ENCODE measurements at places on chromosomes 7 and 10.

GRCh38 chr7:110400411-110400810 lies 690.5 kb upstream of the LRRN3 start:
- no peak for DNase-seq

- DNase-seq, result no peak
Observed at GRCh38 chr7:130397758-130398073, 17.4 kb downstream of the CPA1 start.

DNA sequence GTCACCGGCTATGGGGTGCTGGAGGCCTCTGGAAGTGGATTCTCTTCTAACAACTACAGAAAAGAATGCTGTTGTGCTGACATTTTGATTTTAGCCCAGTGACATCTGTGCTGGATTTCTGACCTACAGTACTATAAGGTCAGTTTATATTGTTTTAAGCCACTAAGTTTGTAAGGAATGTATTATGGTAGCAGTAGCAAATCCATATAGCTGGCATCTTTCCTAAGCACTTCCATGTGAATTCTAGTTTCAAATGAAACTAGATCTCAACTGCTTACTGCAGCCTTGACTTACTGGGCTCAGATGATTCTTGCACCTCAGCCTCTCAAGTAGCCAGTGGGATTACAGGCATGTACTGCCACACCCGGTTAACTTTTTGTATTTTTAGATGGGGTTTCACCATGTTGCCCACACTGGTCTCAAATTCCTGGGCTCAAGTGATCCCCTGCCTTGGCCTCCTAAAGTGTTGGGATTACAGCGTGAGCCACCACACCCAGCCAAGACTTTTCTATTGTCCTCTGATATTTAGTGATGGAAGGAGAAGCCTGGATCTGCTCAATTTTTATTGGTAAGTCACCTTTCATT lies 414.0 kb downstream of the PHTF2 start:
- no peak for DNase-seq

DNA sequence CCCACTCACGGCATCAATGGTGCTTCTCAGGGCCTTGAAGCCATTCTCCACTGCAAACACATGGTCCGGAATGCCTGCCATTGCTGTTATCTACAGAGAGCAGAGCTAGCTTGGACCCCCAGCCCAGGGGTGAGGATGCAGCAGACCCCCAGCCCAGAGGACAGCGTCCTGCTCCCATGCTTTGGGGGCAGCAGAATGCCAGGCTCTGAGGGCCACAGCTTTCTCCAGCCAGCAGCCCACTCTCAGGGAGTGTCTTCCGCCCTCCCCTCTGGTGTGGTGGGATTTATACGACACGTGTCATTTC lies 48.1 kb upstream of the MSMB start:
- no peak for DNase-seq

DNA sequence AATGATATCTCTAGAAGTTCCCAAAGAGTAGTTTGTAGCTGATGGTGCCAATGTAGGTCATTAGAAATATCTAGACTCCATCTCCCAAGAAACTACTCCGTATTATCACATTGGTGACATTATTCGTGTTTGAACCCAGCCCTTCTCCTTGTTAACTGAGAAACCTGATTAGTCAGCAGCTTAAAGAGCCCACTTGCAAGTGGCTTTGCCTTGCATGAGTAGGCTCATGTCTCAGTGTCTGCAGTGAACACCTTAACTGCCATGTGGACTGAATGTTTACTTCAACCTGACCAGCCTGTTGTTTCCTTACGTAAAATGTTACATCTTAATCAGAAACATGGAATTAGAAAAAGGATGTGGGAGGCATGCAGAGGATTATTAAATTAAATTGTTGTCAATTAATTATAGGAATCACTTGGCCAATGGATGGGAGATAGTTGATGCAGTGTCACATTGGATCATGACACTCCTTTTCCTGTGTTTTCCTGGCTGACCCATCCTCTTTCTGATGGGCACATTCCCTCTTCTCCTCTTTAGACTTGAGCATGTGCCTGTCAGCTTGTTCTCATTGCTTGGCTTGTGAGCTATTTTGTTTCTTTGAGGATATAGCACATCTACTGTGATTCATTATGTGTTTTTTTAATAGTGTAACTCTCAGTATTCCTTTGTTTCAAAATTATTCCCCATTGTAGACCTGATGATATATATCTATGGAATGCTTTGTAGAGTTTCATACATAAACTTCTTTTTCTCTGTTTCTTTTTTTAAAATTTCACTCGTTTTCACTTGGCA lies 18.0 kb downstream of the STARD3NL start:
- DNase-seq, result no peak

DNA sequence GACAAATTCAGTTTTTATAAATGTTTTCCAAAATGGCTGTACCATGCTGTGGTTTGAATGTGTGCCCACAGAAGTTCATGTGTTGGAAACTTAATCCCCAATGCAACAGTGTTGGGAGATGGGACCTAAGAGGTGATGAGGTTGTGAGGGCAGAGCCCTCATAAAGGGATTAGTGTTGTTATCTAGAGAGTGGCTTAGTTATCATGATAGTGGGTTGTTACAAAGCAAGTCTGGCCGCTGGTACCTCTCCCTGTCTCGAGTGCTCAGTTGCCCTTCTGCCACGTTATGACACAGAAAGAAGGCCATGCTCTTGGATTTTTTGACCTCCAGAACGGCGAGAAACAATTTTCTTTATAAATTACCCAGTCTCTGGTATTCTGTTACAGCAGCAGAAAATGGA lies 119.0 kb downstream of the BTAF1 start:
- DNase-seq, result no peak

DNA sequence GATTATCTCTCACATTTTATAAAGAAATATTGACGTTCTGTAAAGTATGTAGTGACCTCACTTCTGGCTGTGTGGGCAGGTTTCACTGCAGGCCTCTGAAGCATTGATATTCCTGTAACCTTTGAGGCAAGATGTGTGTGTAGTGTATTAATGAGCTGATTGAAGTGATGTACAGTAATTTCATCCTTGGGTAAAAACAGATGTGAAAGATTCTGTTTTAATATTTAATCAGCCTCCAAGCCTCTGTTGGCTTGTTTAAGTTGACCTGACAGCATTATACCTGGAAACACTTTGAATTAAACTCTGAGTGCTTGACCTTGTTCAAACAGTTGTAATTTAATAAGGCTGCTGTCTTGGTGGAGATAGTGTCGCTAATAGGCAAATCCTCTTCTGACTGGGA lies 74.9 kb downstream of the KAT6B start:
- no peak for DNase-seq

DNA sequence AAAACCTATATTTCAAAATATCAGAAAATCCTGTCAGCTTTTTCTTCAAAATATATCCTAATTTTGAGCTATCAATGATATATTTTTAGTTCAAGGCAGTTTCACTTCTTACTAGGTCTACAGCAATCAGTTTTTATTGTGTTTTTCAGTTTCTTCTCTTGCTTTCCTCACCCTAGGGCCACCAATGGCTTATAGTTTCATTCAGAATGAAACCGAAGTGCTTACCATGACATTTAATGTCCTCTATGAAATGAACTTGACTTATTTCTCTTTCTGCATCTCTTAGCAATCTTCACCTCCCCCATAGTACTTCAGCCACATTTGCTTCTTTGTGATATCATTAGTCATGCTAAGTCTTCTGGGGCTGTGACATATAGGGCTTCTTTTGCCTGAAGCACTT lies 100.3 kb downstream of the ARL5B start:
- DNase-seq, result no peak

DNA sequence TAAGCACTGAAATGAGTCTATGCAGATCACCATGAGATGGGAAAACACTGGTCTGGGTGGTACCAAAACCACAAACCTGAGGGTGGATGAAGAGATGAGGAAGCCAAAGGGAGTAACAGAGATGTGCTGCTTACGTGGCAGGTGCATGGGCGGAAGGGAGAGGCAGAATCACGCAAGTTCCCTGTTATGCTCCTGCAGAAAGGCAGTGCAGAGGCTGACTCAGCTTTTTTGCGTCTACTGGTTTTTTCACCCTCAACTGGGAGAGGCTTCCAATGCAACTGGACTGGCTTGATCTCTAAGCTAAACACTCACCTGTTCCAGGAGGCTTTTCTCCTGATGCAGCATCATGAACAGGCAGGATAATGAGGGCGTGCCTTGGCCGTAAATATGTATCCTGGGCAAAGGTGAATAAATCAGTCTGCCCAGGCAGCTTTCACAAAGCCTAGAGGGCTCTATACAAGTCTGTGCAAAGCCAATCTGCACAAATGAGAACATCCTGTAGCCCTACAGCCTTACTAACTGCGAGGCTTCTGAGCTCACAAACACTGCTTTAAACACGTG lies 95.4 kb upstream of the AFAP1L2 start:
- no peak for DNase-seq

DNA sequence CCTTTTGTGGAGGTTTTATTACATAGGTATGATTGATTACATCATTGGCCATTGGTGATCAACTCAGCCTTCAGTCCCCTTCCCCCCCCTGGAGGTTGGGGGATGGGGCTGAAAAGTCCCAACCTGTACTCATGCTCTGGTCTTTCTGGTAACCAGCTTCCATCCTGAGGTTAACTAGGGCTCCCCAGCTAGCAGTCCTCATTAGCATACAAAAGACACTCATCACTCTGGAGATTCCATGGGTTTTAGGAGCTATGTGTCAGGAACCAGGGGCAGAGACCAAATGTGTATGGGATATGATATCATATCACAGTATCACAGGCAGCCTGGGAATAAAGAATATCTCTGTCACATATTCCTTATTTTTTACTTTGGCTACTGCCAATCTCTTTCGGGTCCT lies 13.6 kb downstream of the CCSER2 start:
- DNase-seq, result no peak

- no peak for DNase-seq
Observed at GRCh38 chr7:131919920-131920709, 363.7 kb upstream of the PODXL start.

DNA sequence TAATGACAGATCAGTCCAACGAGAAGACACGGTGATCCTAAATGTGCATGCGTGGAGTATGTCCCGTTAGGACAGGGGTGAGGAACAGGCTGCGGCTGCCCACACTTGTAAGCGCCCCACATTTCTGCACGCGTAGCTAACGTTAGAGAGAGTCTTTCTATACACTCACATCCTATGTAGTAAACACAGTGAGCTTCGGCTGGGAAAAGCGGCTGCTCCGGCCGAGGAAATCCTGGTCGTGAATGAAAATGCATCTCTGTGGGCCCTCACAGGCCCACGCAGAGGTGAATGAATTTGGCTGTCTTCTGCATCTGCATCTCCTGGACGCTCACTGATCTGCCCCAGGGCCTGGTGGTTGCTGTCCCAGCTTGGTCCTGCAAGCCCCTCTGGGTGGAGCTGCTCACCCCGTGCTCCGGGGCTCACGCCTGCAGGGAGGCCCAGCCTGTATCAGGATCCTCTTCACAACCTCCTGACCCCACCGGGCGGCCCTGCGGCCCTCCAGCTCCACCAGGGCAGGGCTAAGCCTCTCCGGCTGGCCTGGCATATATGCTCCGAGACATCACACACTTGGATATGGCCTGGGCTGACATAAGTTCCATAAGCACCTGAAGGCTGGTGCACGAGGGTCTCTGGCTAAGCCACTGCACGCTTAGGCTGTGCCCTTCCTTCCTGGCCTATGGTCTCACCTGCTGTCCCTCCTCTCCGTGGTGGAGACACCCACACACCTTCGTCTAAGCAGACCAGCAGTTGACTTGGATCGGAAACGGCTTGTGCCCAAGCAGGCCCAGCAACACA lies 117.9 kb upstream of the DIP2C start:
- no peak for DNase-seq

Measured in right hindlimb (tissue), 1 donor.